ENCODE measurements at places on chromosomes 2 and 18.

DNA sequence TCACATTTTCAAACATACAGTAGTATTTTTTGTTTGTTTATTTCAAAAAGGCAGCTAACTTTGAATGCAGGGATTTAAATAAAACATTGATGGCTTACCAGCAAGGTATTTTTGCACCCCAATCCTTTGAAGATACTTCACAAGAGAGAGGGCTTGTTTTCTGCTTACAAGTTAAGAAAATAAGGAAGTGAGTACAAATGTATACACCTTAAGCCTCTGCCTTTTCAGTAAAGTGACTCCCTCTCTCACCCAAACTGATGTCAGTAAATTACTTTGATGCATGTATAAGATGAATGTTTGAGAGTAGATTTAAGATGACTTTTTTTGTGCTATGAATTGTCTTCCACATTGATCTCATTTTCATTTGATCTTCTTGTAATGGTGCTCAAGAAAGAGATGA lies 820.0 kb downstream of the CPS1 start:
- no peak for DNase-seq

- no peak for DNase-seq
Observed at GRCh38 chr2:60948926-60949579, 67.7 kb downstream of the REL start.

DNA sequence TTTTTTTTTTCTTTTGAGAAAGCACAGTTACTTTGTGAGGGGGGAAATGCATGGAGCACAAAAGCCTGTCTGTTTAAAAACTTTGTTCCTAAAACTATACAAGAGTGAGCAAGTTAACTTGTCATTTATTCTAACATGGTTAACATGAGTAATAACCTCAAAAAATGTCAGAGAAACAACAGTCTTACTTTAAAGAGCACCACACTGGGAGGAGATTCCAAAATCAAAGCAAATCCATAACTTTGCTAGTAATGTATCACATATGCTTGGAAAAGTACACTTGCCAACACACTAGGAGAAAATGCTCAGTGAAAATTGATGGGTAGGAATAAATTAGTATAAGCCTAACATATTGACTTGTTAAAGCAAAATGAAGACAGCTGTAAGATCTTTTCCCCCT lies 157.1 kb downstream of the PRPF40A start:
- no peak for DNase-seq

GRCh38 chr2:62856228-62857040 lies 150.9 kb downstream of the EHBP1 start:
- no peak for DNase-seq

- no peak for DNase-seq
Observed at GRCh38 chr2:123040506-123040905, 984.6 kb upstream of the CNTNAP5 start.

DNA sequence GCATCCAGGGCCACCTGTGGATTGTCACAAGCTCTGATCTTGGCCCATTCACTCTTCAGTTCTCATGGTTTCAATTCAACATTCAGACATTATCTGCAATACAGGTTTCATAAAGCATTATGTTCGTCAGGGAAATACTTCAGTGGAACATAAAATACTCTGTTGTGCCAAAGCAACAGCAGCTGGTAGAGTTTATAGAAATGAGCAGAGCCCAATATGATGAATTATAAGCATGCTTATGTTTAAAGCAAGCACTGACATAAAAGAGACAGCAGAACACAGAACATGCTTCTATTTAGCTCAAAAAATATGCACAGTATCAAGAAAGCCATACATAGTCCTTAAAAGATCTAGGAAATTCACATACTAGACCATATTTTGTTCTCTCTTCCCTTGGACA lies 71.3 kb downstream of the PDK1 start:
- no peak for DNase-seq

All from CD14-positive monocyte (primary cell).